AG20443 (cell line): ENCODE measurements at places on chromosomes 13 and 19.

GRCh38 chr13:65830411-65831205, 1399.5 kb downstream of the PCDH9 start:
- DNase-seq, result no peak

DNA sequence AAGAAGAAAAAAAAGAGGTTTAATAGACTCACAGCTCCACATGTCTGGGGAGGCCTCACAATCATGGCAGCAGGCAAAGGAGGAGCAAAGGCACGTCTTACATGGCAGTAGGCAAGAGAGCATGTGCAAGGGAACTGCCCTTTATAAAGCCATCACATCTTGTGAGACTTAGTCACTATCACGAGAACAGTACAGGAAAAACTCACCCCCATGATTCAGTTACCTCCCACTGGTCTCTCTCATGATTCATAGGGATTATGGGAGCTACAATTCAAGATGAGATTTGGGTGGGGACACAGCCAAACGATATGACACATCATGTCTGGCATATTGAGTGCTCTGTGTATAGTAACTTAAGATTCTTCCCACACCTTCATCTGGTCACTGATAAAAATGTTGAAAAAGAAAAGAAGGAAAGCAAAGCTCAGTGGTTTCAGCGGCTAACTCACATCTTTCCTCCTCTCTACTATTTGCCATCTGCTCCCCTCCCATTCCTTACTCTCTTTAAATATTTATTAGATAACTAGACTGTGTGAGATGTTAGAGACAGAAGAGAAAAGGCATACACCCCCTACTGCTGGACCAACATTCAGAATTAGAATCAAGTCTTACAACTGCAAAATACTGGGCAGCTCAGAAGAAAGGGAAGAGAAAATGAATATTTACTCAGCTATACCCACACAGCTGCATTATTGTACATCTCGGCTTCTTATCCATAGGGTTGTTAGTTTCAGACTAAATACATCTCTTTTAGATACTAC, 60.1 kb upstream of the AKAP11 start:
- DNase-seq, result no peak

GRCh38 chr19:46404055-46404752, 9.2 kb downstream of the CCDC8 start:
- DNase-seq, result peak; percentile 35

DNA sequence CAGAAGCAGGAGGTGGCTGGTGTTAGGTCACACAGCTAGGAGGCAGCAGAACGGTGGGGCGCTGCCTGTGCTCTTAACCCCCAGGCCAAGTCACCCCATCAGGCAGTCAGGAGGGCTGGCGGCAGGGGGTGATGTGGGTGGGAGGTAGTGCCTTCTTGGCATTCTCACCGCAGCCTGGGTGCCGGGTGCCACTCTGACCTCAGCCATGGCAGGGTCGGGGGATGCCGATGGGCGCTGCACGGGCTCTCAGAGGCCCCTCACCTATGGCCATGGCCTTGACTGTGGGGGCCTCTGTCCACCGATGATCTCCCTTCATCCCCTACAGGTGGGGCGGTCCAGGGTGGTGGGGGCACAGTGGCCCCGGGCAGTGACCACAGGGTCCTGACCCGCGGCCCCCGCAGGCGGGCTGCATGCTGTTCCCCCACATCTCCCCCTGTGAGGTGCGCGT, 5.6 kb downstream of the PTOV1 start:
- no peak for DNase-seq

GRCh38 chr19:33724721-33725060, 72.0 kb upstream of the KCTD15 start:
- DNase-seq, result no peak

- peak; percentile 90 for DNase-seq
Observed at GRCh38 chr19:3404324-3405260, 38.2 kb downstream of the NFIC start.

DNA sequence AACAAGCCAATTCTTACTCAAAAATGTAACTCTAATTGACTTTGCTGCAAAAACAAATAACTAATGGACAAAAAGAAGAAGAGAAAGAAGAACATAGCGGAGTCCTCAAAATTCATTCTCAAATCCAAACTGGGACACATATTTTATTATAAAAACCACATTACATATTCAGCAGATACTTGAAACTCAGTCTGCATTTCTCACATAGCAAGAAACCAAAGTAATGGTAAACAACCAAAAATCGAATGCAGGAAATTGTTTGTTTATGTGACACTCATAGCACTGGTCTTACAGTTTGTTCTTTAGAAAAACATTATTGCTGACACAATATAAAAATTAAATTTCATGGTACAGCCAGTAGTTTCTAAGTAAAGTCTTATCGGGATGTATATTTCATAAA, 789.8 kb downstream of the SLITRK6 start:
- no peak for DNase-seq

DNA sequence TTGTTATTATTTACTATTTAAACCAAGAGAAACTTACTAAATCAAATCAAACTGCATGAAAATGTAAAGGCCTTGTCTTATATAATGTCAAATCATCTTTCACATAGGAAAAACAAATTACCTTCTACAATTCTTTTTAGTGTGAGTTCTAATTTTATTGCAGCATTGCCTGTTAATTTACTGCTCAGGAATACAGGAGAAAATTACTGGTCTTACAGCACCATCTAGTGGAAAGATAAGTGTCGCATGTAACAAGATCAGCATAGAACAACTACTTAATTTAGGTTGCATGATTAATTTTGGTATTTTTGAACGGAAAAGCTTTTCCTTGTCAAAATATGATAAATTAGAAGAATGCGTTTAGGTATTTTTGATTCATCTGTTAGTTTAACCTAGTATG, 502.7 kb downstream of the UQCRFS1 start:
- peak; percentile 43 for DNase-seq

- no peak for DNase-seq
Observed at GRCh38 chr13:46816371-46816770, 19.4 kb upstream of the ESD start.

DNA sequence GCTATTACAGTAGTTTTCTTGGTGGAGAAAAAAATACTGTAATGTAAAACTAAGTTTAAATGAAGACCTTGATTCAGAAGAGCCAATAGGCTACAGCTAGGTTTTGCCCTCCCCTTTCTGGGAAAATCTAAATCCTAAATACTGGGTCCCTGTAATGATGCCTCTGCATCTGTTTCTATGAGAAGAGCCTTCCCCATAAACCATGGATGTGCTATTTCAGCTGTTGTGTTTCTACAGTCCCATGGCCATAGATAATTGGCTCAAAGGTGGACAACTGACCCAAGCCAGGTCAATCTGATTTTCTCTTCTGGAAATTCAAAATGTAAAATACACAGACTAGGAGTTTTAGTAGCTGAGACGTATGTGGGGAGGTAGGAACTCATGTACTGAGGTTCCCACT, 101.9 kb downstream of the NDFIP2 start:
- no peak for DNase-seq

DNA sequence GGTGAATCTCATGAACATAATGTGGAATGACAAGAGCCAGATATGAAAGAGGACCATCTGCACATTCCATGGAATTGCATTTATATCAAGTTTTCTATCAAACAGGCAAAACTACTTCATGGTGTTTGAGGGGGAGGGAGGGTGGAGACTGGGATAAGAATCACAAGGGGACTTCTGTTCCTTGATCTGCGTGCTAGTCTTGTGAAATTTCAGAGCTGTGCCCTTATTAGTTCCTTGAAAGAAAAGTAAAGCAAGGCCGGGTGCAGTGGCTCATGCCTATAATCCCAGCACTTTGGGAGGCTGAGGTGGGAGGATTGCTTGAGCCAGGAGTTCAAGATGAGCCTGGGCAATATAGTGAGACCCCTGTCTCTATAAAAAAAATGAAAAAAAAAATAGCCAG, 30.2 kb upstream of the CEBPG start:
- DNase-seq, result no peak

DNA sequence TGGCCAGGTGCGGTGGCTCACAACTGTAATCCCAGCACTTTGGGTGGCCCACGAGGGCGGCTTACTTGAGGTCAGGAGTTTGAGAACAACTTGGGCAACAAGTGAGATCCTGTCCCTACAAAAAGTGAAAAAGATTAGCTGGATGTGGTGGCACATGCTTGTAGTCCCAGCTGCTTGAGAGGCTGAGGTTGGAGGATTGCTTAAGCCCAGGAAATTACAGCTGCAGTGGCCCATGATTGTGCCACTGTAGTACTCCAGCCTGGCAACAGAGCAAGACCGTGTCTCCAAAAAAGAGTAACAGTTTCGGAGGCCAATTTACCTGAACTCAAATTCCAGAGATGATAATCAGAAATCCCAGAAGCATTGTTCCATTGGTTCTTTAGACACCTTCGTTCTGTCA, 4.4 kb downstream of the ZNF473 start:
- DNase-seq, result no peak

GRCh38 chr19:51246164-51246552, 4.7 kb upstream of the SIGLECL1 start:
- DNase-seq, result no peak

DNA sequence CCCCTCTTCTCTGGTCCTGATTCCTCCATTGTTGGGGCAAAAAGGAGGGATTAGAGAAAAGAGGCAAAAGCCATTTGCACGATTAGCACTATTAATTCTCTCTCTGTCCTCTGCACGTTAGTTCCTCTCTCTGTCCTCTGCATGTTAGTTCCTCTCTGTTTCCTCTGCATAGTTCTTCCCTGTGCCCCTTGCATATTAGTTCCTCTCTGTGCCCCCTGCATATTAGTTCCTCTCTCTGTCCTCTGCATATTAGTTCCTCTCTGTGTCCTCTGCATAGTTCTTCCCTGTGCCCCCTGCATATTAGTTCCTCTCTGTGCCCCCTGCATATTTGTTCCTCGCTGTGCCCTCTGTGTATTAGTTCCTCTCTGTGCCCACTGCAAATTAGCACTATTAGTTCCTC, 847.2 kb upstream of the GPC6 start:
- DNase-seq, result no peak

DNA sequence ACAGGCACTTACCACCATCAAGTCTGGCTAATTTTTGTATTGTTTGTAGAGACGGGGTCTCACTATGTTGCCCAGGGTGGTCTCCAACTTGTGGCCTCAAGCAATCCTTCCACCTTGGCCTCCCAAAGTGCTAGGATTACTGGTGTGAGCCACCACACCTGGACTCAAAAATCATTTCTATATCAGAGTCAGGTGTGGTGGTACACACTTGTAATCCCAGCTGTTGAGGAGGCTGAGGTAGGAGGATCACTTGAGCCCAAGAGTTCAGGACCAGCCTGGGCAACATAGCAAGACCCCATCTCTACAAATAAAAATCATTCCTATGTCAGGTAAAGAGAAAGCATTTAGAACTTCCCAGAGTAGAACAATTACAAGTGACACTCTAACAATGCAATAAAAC, 48.4 kb downstream of the MYO9B start:
- DNase-seq, result no peak

GRCh38 chr19:44544031-44544430, 14.6 kb upstream of the CEACAM20 start:
- DNase-seq, result no peak

- DNase-seq, result no peak
Observed at GRCh38 chr19:5309438-5310204, 31.0 kb downstream of the PTPRS start.

DNA sequence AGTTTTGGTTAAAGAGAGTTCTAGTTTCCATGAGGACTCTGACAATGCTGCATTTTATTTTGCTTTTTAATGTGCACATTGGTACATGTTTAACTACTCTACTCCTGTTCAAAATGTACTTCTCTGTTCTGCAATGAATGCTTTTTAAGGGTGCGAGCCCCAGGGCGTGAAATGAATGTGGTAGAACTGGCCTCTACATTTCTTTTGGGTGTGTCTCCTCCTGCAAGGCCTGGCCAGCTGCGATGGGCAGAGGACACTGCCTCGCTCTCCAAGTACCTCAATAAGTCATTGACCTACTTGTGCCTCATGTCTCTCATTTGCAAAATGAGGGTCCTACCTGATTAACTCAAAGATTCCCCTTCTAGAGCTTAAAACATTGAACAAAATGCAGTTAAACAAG, 6.7 kb downstream of the RGS9BP start:
- no peak for DNase-seq

GRCh38 chr19:4969772-4970531, 1.0 kb downstream of the KDM4B start:
- DNase-seq, result peak; percentile 16

DNA sequence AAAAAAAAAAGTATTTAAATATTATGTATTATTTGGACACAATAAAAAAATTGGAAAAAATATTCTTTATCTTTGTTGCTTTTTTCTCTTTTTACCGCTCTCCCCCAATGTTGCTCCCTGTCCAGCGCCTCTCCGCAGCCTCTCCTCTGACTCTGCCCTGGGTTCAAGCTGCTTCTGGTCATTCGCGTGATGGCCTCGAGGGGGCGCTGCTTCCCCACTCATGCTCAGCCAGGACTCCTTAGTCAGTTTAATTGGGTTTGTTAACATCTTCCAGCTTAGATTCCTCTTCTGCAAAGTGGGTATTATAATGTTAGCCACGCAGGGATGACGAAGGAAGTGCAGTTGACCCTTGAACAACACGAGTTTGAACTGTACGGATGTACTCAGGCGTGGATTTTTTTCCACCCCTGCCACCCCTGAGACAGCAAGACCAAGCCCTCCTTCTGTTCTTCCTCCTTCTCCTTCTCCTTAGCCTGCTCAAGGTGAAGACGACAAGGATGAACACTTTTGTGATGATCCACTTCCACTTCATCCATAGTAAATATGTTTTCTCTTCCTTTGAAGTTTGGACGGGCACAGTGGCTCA, 4.9 kb upstream of the NWD1 start:
- DNase-seq, result peak; percentile 66

- DNase-seq, result no peak
Observed at GRCh38 chr13:90448466-90449037, 898.9 kb upstream of the MIR17HG start.

- peak; percentile 7 for DNase-seq
Observed at GRCh38 chr13:104809483-104809882, 1726.0 kb downstream of the EFNB2 start.

- no peak for DNase-seq
Observed at GRCh38 chr19:15445807-15446376, 3.9 kb downstream of the WIZ start.

DNA sequence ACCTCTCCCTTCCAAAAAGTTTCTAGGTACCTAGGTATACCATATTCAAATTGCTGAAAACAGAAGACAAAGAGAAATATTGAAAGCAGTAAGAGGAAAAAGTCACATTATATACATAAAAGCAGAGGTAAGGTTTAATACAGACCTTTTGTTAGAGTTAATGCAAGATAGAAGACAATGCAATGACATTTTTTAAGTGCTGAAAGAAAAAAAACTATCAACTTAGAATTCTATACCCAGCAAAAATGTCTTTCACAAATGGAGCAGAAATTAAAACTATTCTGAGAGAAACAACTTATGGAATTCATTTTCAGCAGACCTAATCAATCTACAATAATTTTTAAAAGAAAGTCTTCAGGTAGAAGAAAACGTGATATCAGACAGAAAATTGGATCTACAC, 77.2 kb downstream of the CRYL1 start:
- DNase-seq, result no peak

DNA sequence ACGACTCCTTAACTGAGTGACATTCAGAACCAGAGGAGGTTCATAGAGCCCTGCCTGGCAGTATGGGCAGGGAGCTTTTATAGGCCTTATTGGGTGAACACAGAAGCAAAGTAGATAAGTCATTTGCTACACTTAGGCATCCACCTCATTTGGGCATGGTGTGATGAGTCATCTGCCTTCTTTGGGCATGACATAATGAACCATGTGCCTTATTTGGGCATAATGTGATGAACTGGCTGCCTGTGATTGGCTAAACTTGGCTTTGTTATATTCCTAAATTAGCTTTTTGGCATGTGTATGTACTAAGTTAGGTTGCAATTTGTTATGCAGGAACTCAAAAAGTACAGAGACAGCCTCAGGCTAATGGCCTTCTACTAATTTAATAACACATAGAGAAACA, 2210.2 kb upstream of the PCDH20 start:
- no peak for DNase-seq
